Spinal cord (tissue), 10 donors: ENCODE measurements at places on chromosomes 12 and 14.

DNA sequence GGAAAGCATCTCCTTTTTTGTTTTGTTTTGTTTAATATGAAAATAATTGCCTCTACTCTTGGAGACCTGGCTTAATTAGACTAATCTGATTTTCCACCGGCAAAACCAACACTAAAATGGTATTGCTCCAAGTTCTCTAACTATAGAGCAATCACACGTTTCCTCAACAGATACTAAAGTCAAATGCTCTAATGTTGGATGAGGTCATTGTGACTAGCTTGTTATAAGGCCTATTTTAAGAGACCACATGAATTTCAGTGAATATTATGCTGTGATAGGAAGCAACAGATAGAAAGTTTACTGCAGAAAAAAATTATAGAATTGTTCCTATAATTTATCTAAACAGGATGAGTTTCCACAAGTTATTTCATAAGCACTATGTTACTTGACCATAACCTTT lies 3.3 kb upstream of the CCDC196 start:
- no peak for DNase-seq

DNA sequence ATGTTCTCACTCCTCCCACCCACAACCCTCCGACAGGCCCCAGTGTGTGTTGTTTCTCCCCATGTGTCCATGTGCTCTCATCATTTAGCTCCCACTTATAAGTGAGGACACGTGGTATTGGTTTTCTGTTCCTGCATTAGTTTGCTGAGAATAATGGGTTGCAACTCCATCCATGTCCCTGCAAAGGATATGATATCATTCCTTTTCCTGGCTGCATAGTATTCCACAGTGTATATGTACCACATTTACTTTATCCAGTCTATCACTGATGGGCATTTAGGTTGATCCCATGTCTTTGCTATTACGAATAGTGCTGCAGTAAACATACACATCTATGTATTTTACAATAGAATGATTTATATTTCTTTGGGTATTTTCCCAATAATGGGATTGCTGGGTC lies 77.5 kb downstream of the SLCO1A2 start:
- no peak for DNase-seq

DNA sequence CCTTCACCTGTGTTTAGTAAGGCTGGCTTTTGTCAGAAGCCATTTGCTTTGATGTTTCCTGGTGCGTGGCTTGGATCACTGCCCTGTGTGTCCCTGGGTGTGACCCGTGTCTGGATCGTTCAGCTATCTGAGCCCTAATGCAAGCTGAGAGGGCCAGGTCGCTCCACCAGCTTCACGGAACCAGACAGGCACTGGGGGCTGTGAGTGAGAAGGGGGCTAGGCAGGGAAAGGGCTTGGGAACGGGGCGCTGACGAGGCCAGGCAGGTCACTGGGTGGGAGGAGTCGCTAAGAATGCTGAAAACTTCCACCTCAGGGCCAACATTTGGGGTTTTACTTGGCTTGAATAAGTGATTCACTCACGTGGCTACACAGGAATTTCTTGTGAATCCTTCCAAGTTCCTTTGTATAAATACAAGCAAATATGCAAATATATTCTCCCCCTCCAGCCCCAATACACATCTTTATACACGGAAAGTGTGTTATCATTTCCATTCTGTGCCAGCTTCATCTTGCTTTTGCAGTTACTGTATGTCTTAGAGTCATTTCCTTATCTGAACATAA lies 24.2 kb upstream of the MMP17 start:
- no peak for DNase-seq

GRCh38 chr12:64240781-64241180 lies 18.7 kb upstream of the KICS2 start:
- no peak for DNase-seq

GRCh38 chr12:59298296-59298695 lies 297.5 kb upstream of the SLC16A7 start:
- DNase-seq, result peak; percentile 34

DNA sequence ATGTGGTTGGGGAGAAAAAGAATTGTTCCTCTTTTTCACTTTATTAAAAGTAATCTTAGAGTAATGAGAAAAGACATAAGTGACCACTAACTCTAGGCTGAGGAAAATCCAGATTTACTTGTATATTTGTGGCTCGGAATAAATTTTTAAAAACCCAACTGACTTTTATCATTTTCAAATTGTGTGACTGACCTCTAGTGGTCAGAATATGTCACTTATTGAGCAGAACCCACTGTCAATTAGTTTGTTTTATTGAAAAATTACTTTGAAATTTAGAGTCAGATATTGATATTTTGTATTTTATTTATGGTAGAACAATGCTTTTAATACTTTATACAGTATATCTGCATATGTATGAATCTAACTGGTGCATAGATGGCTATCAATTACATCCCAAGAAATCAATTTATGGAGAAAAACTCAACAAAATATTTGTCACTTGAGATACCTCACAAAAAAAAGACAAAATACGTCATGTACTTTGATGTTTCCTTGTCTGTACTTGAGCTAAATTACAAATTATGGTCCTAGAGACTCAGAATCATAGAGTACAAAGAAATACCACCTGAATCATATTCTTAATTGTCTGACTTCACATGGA lies 229.4 kb downstream of the CNTN1 start:
- DNase-seq, result no peak

GRCh38 chr14:100982762-100983161 lies 79.2 kb upstream of the RTL1 start:
- DNase-seq, result no peak

DNA sequence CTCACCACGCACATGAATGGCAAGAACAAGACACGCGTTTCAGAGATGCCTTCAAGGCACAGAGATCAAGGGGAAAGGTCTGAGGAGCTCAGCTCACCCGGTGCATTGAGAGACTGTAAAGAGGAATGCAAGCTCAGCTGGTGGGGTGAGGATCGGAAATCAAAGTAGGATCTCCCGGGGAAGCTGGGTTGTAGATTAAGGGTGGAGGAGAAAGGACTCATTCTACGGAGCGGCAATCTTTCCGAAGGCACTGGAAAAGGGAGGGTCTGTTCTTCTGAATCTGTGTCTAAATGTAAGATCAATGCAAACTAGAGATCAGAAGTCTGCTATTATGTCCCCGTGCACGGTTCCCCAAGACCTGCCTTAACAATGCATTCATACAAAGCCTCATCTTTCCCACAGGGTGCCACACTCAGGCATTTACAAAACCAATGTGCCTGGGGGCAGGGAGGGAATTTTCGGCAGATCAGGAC lies 41.6 kb upstream of the PYGL start:
- DNase-seq, result no peak
